ENCODE measurements at places on chromosomes 6 and 20. TPM values are rescaled to one million over a fixed set of nuclear protein-coding genes. Genes with fewer than 3 reads are reported as not detected.

DNA sequence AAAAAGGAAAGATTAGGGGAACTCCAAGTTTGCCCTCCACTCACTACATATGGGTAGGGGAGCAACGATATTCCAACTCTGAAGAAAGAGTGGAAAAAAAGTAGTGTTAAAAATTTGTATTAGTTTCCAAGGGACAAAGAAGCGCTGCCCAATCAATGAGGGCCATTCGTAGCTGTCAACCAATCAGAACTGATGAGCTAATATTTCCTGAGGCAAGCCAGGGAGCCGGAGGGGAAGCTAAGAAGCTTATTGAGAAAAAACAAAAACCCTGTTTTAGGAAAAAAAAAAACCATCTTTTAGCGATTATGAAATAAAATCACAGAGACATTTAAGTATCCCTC is 59.5 kb downstream of the TRIM38 start:
- no peak for DNase-seq

MUC22 gene
- not detected for total RNA-seq

- DNase-seq: no peak
Observed at GRCh38 chr6:166655713-166656229, 28.7 kb upstream of the RPS6KA2 start.

UFL1 gene
- total RNA-seq: 24.9 TPM

GRCh38 chr6:6826095-6826901 is 237.8 kb downstream of the LY86 start:
- DNase-seq: no peak

- no peak for DNase-seq
Observed at GRCh38 chr6:99940582-99940981, 53.4 kb downstream of the MCHR2 start.

DNA sequence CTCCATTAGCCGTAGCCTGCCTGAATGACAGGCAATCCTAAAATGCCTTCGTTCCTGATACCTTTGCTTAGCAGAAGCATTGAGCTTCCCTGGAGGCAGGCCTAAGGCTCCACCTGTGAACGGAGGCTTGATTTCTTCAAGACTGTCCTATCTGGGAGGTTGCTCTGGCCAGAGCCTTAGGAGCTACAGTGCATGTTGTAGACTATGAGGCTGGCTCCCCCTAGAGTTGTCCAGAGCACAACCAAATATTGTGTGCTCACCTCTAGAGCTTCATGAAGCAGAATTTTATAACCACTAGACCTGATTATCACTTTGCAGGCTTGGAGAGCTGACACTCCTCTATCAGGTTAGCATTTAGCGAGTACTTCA is 217.8 kb downstream of the MAFB start:
- no peak for DNase-seq

FAM209A gene
- not detected for total RNA-seq

DNA sequence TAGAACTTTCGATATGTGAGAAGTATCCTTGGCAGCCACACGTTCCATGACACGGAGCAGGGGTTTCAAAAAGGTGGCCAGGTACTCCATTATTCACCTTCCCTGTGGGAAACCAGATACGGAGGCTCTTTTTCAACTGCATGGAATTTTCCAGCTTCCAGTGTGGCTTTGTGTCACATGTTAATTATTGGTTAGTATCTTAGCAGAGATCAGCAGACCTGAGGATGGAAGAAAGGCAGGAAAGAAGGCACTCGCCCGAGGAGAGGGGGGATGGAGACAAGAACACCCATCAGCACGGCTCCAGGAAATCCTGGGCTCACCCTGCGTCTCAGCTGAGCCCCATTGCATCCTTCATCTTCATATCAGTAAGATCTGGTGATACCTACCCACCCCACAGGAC is 115.5 kb downstream of the PXDC1 start:
- DNase-seq: no peak

- no peak for DNase-seq
Observed at GRCh38 chr6:154520280-154520679, 9.8 kb upstream of the CNKSR3 start.

DNA sequence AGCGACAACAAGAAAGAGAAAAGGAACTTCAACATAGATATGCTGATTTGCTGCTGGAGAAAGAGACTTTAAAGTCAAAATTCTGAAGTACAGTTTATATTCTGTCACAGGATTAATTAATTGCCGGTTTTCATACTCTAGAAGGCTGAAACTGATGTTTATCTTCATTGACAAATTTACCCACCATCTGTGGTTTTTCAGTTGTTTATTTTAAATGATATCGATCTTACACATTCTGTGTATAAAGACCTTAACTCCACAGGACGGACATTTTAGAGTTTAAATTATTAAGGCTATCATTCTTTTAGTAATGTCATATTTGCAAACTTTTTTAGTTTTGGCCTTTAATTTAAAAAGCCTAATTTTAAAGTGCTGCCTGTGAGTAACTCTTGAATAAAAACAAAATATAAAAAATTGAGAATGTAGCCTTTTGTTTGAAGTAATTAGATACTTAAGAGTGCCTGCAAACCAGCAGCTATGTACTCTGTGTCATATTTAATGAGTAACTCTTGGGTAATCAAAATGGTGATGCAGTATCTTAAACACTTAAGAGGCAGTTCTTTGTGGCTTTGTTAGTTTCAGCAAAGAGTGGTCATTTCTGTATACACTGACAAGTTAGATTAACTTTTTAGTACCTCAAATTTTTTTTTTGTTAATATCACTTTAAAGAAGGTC is 59.3 kb downstream of the CDC5L start:
- DNase-seq: no peak

PSORS1C2 gene
- not detected for total RNA-seq

BNIP5 gene
- not detected for total RNA-seq

SLC17A2 gene
- not detected for total RNA-seq

DNA sequence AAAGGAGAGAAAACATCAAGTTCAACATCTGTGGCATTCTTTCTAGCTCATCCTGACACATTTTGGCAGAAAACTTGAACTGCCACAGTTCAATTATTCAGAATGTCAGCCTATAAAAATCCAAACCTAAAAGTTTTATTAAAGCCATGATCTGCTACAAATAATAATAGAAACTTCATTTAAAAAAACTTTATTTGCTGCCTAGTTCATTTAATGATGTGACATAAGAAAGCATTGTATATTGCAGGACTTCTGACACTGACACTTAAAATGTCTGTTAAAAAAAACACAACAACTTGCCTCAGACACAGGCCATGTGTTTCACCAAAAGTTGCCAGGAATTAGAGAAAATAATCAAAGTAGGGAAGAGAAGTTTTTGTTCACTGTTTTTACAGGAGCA is 88.3 kb upstream of the HTR1E start:
- no peak for DNase-seq

DNA sequence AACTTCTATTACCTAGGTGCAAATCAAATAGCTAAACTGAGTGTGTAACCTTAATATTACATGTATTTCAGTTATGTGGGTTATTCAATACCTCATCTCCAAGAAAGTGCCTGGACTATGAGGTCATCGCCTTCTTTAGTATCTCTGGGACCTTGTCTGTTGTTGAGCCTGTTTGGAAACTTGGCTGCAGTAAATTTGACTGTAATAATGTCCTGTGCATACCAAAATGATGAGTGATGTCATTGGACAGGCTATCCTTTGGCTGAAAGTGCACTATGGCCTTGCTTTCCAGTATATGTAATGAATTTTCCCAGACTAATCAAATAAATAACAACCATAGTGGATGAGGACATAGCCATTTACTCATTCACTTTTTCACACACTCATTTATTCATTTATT is 455.1 kb downstream of the ADGRB3 start:
- no peak for DNase-seq

DNA sequence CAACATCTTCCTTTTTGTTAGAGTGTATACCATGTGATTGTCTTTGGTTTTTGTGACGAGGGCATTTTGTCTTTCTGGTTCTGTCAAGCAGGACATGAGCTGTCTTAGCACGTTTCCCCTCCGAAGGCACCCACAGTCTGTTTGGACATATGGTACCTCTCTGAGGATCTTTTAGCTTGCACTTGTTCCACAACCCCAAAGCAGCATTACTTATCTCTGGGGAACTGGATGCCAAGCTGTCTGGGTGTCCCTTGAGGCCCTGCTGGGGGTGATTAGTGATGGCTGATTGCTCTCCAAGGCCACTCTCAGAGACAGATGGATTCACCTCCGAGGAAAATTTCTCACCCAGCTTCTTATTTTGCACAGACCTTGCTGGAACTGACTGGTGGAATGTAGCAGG is 445.0 kb upstream of the CHD6 start:
- DNase-seq: no peak

CALHM4 gene
- not detected for total RNA-seq

DNA sequence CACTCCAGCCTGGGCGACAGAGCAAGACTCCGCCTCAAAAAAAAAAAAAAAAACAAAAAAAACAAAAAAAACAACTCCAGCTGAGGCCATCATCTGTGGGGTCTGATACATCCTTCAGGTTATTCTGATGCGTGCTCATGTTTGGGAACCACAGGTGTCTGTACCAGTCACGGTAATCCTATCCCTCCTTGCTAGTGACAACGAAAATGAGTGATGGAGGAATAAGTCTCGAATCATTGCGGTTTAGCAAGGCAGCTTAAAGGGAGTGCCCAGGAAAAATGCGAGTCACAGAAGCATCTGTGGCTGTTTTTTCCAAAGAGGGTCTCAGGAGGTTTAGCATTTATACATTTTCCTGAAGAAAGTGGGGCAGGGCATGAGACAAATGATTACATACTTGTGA is 48.8 kb downstream of the MCUR1 start:
- DNase-seq: no peak

DNA sequence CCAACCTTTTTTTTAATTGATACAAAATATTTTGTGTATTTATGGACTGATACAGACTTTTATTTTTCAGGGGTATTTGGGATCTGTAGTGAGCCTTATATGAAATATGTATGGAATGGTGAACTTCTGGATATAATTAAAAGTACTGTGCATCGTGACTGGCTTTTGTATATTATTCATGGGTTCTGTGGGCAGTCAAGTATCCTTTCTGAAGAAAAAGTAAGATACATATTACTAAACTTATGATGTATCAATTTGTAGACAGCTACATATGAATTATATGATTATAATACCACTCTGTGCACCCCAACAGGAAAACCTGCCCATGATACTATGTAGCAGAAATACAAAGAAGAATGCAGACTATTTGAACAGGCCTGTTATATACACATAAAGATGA is 47.2 kb downstream of the FIG4 start:
- DNase-seq: no peak

FAM83B gene
- not detected for total RNA-seq

DNA sequence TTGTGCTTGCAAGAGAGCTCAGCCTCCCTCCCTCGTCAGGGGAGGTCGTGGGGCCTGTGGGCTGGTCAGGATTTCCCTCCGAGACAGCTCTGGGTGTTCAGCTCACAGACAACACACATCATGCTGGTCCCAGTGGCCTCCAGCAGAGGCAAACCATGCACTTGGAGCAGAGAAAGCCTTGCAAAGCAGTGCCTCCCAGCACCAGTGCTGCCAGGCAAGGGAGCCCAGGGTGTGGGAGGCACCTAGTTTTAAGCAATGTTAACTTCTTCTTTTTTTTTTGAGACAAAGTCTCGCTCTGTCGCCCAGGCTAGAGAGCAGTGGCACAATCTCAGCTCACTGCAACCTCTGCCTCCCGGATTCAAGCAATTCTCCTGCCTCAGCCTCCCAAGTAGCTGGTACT is 34.0 kb upstream of the INSM1 start:
- peak; percentile 28 for DNase-seq

DNA sequence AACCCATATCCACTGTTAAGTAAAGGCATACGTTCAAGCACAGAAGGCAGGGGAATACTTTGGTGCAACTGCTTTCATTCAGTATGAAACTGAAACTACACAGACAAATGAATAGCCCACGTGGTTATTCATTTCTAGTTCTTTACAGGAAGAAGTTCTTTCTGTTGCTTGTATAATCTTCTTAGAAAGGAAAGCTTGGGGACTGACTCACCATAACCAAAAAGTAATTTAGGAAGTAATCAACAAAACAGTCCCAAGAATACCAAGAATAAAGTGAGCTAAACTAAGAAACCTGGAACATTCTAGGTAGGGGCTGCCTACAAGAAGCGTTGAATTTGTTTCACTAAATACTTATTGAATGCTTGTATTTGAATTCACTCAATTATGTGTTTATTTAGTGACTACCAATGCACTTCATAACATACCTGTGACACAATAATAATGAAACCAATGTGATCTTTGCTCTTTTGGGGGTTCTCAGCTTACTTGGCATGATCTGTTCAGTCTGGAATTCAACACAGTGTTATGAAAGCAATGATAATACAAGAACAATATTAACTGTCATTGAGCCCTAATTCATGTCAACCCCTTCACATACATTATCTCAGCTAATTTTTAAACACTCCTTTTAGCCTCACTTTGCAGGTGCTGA is 25.1 kb upstream of the KIAA0408 start:
- no peak for DNase-seq

- DNase-seq: no peak
Observed at GRCh38 chr6:127177030-127177922, 58.8 kb downstream of the RSPO3 start.

RSPO4 gene
- 1.3 TPM for total RNA-seq

TMEM170B gene
- 32.1 TPM for total RNA-seq

OR2H1 gene
- not detected for total RNA-seq

MAK gene
- total RNA-seq: not detected

DNA sequence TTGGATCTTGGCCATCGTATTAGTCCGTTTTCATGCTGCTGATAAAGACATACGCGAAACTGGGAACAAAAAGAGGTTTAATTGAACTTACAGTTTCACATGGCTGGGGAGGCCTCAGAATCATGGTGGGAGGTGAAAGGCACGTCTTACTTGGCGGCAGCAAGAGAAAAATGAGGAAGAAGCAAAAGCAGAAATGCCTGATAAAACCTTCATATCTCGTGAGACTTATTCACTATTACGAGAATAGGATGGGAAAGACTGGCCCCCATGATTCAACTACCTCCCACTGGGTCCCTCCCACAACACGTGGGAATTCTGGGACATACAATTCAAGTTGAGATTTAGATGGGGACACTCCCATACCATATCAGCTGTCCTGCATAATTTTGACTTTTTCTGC is 20.1 kb upstream of the REPS1 start:
- DNase-seq: no peak

DNA sequence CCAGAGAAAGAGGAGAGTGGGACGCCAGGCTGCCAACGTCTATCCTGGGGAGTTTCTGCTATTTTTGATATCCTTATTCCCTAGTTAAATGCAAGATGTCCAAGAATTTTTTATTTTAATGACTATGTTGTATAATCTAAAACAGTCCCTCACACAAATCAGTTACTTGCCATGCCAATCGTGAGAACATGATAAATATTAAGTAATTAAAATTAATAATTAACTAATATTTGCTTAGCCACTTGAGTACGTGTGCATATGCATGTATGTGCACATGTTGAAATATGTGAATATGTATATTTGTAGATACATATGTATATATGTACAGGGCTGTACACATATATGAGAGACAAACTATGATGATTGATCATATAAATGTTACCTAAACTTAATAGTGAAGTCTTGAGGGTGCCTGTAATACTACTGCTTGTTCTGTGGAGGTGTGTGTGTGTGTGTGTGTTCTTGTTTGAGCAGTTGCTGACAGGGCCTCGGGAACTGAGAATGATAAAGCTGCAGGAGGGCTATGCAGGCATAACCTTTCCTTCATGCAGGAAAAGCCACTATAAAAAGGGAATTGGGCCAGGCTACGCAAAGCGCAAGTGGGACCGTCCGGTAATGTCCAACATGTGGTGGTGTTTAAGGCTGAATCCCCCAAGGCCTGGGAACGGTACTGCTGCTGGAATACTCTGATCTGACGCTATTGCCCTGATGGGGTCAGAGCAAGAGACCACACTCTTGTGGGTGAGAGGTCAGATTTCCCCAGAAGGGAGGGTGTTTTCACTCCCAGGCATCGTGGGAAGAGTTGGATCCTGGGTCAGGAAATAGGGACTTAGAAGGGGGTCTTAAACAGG is 148.3 kb upstream of the TBX18 start:
- DNase-seq: no peak

GRCh38 chr20:13494019-13494418 is 144.7 kb downstream of the TASP1 start:
- no peak for DNase-seq

Data from dorsolateral prefrontal cortex (tissue), 122 donors.